T-helper 1 cell (primary cell): ENCODE measurements at places on chromosomes 2 and 18.

GRCh38 chr2:191145769-191146471, 4.9 kb downstream of the STAT4 start:
- DNase-seq, result no peak

GRCh38 chr2:184554736-184555135, 43.6 kb upstream of the ZNF804A start:
- DNase-seq, result no peak

GRCh38 chr2:56195563-56195962, 11.8 kb downstream of the CCDC85A start:
- DNase-seq, result no peak

DNA sequence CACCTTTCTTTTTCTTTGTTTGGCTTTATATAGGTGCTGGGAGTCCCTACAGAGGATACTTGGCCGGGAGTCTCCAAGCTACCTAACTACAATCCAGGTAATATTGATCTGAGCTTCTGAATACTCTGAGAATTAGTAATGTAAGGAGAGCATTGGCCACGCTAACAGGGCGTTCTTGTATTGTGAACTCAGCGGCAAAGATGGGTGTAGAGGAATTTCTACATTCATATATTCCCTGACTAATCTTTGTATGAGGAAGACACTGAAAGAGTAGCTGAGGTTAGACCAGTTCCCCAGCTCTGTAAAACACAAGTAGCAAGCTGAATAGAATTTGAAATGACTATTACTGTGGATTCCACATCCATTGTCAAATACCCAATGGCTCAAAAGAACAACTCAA, 48.5 kb downstream of the CDK15 start:
- DNase-seq, result no peak

DNA sequence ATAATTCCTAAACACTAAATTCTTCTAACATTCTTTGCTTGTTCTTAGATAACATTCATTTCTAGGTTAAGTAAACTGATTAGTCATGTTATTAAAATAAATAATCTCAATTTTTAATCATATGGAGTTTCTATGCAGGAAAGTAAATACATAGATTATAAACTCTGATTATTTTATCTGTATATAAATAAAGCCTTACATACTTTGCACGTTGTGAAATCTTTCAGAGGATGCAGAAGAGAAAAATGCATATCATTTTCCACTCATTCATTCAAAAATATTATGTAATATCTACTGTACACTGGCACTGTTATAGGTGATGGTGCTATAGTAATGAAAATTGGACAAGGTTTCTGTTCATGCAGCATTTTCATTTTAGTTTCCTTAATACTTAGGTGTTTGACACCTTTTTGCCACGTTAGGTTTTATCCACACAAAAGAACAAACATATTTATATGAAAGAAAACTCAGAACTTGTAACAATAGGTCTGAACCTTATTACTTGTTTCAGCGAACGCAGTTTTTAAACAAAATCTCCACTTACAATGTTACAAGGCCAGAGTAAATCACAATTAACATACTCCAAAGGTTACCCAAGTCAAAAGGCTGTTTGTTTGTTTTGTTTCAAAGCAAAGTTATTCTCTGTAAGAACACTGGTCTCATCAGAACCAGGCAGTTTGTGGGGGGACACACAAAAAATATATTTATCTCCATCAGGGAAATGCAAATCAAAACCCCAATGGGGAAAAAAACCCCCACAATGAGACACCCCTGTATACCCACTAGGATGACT, 27.4 kb downstream of the ADAM17 start:
- no peak for DNase-seq

DNA sequence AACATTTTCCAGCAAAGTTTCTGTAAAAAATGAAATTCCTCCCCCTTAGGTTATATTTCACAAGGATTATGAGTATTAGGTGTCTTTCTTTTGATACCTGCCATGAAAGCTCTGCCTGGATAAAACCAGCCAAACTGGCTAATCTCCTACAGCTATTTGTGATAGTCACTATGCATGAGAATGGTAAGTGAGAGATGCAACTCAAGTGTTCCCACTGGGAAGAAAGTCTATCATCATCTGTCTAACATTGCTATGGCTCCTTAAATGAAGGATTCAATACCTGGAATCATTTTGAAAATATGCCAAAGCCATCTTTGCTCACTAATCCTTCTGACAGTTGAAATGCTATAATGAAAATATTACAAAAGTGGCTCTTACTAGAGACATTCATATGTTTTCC, 339.9 kb upstream of the LRRTM4 start:
- DNase-seq, result no peak

DNA sequence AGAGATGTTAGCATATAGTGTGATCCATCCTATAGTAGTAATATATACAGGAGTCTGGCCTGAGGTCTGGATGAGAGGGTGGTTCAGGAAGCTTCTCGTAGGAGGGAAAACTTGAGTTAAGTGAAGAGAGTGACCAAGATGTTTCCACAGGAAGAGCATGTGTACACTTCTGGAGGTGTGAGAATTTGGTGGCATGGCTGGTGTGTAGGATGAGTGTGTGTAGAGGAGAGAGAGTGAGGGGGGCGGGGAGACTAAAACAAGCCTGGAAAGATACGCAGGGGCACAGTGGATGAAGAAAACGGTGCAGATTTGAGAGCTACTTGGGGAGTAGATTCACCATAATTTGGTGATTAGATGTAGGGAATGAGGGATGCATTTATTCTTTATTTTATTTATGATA, 43.5 kb upstream of the CTLA4 start:
- no peak for DNase-seq

- no peak for DNase-seq
Observed at GRCh38 chr2:45497355-45497754, 113.7 kb downstream of the SRBD1 start.
